Kidney glomerular epithelial cell (primary cell): ENCODE measurements at places on chromosomes 2 and 18.

DNA sequence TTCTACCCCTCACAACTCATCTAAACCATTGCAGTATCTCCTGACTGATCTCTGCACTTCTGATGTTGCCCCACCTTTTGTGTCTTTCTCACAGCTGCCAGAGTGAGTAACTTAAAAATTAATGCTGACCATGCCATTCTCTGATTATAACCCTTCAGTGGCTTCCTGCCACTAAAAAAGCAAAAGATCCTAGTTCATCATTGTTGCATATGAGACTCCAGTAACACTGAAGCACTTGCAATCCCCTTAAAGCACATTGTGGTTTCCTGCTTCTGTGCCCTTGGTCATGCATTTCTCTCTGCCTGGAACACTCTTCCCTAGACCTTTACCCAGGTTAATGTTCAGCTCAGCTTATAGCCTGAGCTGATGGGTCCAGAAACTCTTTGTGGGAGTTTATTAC, 95.1 kb upstream of the WDSUB1 start:
- DNase-seq = peak; percentile 68

DNA sequence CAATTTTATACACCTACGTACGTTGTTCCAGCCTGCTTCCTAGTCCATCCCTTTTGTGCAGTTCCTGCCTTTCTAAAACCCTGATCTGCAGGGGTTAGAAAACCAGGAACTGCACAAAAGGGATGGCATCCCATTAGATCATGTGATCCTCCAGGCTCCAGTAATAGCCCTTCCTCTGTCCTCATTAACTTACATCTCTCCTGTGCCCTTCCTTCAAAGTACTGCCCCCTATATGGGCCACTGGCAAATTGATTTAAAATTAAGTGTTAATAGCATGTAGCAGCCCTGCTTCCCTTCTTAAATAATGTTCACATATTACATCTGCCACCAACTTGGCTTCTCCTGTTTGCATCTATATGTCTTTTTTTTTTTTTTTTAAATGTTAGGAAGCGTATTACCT, 61.3 kb upstream of the NXPH2 start:
- no peak for DNase-seq

DNA sequence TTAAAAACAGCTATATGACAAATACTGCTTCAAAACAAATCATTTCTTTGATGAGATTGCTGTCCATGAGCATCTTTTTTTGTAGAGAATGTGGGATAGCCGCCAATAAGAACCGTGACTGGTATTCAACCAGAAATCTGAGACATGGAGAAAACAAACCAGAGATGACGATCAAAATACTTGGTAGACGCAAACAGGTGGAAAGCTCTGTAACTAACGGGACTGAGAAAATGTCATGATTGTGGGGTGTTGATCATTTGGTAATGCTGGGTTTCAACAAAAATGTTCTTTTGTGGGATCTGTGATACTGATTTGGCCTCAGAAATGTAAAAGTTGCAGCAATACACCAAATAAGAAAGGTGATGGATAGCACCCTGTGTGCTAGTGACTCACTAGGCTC, 364.8 kb downstream of the NYAP2 start:
- DNase-seq = no peak

DNA sequence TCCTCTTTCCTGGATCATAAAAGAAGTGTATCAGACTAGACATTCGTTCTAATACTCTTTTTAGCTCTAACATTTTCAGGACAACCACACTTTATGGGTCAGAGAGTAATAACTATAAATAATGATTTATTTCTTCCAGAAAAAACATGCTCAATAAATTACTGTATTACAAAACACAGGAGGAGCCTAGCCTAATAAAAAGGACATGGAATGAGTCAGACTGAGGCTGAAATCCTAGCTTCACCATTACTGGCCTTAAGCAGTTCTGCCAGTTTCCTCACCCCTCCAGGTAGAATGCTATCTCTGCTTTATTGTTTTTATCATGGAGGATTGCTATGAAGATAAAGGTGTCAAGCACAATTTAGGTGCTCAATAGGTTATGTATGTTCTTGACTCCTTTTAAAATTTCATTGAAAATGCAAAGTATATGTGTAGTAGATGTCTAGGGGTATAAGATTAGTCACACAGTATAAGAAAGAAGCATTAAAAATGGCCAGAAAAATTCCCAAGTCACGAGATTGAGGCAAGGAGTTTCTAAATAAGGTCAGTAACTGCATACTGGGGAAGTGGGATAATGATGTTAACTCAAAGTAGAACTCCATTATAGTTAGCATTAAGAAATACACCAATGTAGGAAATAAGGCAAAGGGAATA, 105.5 kb upstream of the NEUROD1 start:
- DNase-seq = peak; percentile 54

- no peak for DNase-seq
Observed at GRCh38 chr18:77167251-77167650, 34.7 kb upstream of the MBP start.

GRCh38 chr2:135212757-135213156, 160.7 kb downstream of the RAB3GAP1 start:
- no peak for DNase-seq

GRCh38 chr2:236178890-236179235, 10.7 kb upstream of the GBX2 start:
- no peak for DNase-seq

- peak; percentile 20 for DNase-seq
Observed at GRCh38 chr18:36297417-36298125, at the start of gene FHOD3. Gene FHOD3, plus strand, starts transcription at chr18:36297713. Its CDS starts 123 bp downstream, at chr18:36297836.

DNA sequence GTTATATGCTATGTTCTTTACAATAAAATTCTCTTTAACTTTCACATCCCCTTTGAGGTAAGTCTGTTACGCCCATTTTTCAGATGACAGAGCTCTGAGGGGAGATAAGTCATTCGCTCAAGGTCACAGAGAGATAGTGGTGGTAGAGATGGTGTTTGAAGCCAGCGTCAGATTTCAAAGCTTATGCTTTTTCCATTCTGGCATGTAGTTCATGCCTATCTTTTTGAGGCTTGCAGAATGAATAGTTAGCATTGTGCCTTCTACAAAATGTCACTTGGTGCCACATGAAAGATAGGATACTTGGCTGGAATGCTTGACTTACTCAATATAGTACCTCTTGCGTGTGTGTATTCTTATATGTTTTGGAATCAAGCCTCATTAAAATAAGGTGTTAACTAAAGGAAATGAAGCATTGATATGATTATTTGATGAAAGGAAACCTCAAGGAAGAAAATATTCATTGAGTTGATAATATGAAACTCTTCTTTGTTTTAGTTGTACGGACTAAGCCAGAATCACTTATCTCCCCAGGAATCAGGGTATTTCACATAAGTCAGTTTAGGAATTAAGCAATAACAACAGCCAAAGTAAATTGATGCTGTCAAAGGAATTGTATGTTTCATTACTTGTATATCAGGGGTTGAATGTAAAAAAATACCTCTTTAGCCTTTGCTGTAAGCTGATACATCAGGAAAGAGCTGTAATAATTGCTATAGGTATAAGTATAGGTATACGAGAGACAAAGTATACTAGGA, 15.5 kb downstream of the SPATS2L start:
- DNase-seq = no peak

GRCh38 chr2:12120281-12121150, 374.1 kb downstream of the LPIN1 start:
- DNase-seq = no peak

DNA sequence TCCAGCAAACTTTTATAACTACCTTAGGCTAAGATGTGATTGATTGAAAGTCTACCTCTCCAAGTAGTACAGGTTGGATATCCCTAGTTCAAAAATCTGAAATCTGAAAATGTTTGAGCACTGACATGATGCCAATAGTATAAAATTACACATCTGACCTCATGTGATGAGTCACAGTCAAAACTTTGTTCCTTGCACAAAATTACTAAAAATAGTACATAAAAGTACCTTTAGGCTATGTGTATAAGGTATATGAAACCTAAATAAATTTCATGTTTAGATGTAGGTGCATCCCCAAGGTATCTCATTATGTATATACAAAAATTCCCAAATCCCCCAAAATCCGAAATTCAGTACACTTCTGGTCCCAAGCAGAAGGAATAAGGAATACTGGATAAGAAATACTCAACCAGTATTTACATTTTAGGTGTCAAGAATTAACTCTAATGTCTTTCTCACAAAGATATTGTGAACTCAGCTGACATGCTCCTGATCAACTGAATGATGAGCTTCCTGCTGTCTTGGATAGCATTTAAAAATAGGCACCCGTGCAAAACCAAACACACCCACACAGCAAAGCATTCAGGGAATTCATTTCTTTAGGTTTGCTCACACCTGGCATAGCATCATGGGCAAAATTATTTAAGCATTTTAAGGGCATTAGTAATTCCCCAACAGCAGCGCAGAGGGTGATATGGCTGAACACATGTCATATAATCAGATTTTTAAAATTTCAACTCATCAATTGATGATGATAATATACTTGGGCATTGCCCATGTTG, 497.4 kb upstream of the MEIS1 start:
- DNase-seq = peak; percentile 1

- no peak for DNase-seq
Observed at GRCh38 chr2:16240402-16240801, 300.1 kb downstream of the MYCN start.

GRCh38 chr2:21429747-21430146, 306.0 kb downstream of the TDRD15 start:
- DNase-seq = no peak

DNA sequence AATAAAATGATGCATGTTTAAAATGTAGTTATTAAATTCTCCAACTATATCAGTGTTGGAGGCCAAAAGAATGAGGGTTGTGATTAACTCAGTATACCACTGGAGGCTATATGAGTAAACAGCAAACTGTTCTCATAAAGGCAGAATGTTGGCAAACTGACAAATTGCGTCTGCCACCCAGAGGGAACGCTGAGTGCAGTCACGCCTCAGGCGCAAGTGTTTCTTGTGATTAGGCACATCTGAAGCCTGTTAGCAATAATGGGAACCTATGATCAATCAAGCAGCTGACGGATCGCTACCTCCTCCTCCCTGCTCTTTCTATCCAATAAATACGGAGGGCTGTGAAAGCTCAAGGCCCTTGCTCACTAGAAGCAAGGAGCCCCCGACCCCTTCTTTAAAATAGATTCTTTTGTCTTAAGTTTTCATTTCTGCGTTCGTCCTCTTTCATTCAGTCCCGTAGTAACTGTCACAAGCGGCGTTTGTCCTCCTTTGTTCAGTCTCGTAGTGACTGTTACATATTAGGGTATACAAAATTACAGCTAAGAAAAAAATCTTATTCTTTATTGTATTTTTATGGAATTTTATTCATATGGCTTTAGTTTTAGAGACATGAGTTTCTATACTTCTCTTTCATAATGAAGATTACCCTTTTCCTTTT, 16.3 kb upstream of the RMND5A start:
- no peak for DNase-seq

- peak; percentile 20 for DNase-seq
Observed at GRCh38 chr2:148935791-148936190, 60.8 kb downstream of the KIF5C start.

- DNase-seq = no peak
Observed at GRCh38 chr2:230642966-230643365, 69.7 kb upstream of the CAB39 start.

DNA sequence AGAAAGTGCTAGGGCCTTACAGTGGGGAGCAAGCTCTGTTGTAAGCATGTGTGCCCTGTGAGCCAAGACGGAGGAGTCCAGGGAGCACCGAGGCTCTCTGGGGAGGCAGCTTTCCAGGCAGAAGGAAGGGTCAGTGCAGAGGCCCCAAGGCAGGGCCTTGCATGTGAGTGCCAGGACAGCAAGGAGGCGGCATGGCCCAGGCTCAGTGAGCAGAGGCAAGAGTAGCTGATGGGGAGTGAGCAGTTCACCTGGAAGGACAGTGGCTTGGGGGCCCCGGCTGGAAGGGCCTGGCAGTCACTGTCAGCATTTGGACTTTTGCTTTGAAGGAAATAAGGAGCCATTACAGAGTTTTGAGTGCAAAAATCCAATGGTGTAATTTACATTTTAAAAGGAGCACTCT, 223.8 kb upstream of the RAB12 start:
- no peak for DNase-seq

DNA sequence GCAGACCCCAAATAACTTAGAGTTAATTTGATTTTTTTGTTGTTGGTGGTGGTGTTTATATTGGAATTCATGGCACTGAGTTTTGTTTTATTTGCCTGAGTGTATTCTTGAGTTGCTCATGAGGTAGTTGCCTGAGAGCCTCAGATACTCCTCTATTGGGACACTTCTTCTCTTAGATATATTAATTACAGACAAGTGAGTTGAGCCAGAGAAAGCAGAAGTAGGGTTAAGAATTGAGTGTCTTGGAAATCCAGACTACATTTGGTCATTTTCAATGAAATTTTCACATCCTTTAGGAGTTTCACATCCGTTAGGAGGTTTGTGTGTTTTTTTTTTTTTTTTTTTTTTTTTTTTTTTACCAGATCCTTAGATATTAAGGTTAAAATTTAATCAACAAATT, 29.0 kb downstream of the FMNL2 start:
- DNase-seq = no peak

DNA sequence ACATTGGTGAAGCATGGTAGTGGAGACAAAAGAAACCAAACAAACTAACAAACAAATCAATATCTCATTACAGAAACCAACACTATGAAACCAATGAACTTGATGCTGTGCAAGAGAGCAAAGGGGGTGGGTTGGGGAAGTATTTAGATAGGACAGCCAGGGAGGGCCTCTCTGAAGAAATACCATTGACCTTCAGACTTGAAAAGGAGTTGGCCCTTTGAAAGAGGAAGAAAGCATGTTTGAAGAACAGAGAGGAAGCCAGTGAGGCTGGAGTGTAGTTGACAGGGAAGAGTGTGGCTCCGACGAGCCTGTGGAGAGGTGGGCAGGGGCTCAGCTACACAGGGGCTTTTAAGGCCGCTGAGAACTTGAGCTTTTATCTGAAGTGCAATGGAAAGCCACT, 151.0 kb upstream of the GATA6 start:
- no peak for DNase-seq

GRCh38 chr2:112187805-112188596, 49.8 kb downstream of the FBLN7 start:
- no peak for DNase-seq

GRCh38 chr2:160666154-160667060, 172.8 kb upstream of the RBMS1 start:
- DNase-seq = peak; percentile 94

GRCh38 chr18:35374708-35375107, 2.4 kb downstream of the ZNF396 start:
- no peak for DNase-seq

DNA sequence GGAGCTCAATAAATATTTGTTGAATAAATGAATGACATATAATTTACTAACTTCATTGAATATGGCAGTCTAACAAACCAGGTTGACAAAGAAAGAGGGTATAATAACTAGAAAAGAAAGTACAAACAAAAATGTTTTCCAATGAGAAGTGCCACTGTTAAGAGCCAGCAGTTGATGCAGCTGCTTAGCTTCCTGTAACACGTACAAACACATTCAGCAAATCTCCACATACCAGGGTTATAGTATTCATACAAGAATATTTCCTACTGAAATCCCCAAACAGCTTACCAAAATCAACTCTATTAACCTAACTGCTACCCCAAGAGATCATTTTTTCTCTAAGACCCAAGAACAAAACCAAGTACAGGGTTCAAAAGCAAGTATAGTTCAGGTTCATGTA, 77.7 kb downstream of the THADA start:
- peak; percentile 6 for DNase-seq
